Colonic mucosa (tissue), 4 donors: ENCODE measurements at places on chromosomes 3 and 15.

GRCh38 chr3:133400006-133400515 is at the start of gene BFSP2:
Gene BFSP2, plus strand, starts transcription at chr3:133400056. Its CDS starts 28 bp downstream, at chr3:133400084.
- DNase-seq = no peak

- DNase-seq = no peak
These were observed 11.9 kb downstream of the CX3CR1 start for GRCh38 chr3:39267631-39268548.

DNA sequence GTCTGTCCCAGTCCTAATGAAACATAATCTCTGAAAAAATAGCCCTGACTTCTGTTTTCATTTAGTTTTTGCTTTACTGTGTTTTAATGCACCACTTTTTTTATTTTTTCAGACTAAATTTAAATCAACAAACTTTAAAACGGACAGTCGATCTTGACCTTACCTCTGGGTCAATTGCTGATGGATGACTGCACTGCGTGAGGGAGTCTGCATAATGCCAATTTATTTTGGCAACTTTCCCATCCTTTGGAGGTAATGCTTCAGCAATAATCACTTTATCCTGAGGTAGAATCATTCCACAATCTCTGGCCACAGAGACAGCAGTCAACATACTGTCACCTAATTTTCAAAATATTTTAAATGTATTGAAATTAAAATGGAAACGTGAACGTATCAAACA is 32.5 kb upstream of the GP5 start:
- DNase-seq = no peak

GRCh38 chr15:89352476-89352875 is 17.9 kb upstream of the POLG start:
- DNase-seq = no peak

GRCh38 chr3:190673148-190673547 is 159.3 kb downstream of the IL1RAP start:
- no peak for DNase-seq

- no peak for DNase-seq
These were observed 544.1 kb upstream of the MDFIC2 start for GRCh38 chr3:70856414-70857162.

DNA sequence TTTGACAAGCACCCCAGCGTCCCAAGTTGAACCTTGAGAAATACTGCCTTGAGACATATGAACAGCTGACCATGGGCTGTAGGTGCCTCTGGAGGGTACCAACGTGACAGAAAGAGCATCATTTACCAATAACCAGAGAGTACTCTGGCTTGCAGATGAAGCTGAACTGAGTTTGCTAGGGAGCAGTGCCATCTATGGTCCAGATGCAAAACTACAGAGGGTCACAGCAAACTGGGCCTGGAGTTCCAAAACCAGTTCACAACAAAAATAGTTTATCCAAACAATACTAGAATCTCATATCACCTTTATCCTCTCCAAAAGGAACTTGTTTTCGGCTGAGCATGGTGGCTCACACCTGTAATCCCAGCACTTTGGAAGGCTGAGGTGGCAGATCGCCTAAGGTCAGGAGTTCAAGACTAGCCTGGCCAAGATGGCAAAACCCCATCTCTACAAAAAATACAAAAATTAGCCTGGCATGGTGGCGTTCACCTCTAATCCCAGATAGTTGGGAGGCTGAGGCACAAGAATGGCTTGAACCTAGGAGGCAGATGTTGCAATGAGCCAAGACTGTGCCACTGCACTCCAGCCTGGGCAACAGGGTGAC is 69.3 kb downstream of the CHAC1 start:
- DNase-seq = peak; percentile 43

- DNase-seq = no peak
These were observed 183.3 kb upstream of the DCBLD2 start for GRCh38 chr3:99084826-99085225.

DNA sequence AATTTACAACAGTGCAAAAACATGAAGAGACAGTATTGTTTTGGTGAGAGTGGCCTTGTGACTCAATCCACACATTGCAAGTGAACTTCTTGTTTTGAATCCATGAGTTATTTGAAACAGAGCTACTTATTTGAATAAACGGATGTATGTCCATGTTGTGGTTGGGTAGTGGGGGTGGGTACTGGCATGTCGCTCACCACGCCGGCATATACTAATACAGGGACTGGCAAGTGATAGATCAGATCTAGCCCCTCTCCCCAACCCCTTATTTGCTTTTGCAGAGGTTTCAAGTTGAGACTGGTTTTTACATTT is 83.8 kb downstream of the EDEM1 start:
- DNase-seq = no peak

DNA sequence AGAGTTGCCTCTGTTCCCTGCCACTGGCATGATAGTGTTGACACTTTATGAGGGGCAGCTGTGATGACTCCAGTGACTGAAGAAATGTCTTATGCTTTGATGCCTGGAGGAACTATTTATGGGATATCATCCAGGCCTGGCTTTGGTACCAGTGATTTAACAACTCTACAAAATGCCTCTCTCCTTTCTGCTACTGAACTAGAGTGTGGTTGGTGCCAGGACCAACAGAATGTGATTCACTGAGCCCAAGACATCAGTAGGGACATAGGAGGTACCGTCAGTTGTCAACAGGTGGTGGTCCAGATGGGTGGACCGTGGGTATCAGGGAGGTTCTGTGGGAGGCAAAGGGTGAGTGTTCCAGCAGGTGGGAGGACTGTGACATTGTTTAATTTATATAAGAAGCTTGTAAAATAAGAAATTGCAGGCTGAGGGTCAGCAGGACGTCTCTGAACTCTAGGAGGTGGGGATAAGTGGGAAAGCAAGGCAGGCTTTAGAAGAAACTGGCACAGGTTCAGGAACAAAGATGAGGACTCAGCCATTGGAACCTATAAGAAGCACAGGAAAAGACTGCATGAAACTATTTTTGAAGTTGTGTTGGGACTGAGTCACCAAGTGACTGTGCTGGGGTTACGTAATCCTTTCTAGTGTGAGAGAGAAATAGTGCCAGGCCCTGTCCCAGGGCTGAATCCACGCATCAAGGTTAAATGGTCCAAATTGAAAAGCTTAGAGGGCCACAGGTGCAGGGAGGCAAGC is 28.5 kb upstream of the SLC7A14 start:
- DNase-seq = no peak

- no peak for DNase-seq
These were observed 25.1 kb downstream of the MCTP2 start for GRCh38 chr15:94256511-94256910.

GRCh38 chr15:68900027-68900426 is 30.3 kb upstream of the SPESP1 start:
- DNase-seq = no peak

GRCh38 chr3:49801160-49801559 is 1.5 kb upstream of the CDHR4 start:
- no peak for DNase-seq

DNA sequence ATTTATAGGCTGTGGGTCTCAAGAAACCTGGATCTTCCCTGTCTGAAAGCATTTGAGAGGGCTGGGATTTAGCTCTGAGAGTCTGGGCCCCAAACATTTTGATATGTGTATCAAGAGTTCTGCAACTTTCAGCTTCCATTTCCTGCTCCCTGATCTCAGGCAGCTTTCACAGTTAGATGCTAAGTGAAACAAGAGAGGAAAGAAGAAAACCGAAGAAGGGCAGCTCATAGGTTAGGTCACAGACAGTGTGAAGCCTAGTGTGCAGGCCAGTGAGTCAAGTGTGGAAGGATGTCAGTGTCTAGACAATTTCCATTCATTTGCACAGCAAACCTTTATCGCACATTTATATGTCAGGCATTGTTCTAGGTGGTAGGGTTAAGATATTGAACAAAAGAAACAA is 173.6 kb upstream of the PROK2 start:
- no peak for DNase-seq

DNA sequence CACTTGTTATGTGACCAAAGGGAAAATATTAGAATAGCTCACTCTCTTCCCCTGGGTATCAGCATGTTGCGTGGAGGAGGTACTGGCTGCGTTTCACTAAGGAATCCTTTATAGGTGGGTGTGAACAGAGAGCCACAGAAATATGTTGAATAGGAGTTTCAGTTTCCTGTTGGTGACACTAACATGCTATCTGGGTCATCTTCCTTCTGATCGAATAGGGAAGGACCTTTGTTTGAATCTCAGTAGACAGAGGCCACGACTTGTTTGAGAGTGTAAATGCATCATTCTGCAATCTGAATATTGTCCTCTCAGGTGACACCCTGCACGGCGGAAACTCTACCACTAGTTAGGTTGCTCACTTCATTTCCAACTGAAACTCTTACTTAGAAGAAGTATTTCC is 157.9 kb upstream of the SLC2A2 start:
- no peak for DNase-seq

GRCh38 chr15:48544778-48545177 is 100.7 kb downstream of the FBN1 start:
- no peak for DNase-seq

DNA sequence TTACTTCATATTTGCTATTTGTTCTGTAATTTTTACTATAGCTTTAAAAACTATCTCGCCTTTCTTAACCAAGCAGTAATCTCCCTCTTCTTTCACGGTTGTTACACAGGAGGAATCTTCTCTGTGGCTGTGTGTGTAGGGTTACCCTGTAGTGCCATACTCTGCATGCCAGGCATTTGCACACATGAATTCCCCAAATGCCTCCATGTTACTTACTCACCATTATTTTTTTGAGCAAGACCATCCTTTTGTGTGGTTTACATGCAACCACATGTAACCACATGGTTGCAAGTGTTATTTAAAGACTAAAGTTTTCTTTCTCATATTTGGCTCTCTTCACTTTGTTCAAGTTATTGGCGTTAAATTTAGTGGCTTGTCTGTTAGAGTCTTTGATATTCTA is 45.5 kb downstream of the HPS3 start:
- DNase-seq = no peak

- DNase-seq = no peak
These were observed 1.3 kb upstream of the CPA3 start for GRCh38 chr3:148863814-148864213.

GRCh38 chr3:71778353-71778752 is 6.6 kb downstream of the PROK2 start:
- DNase-seq = no peak

GRCh38 chr15:64216730-64217428 is 54.1 kb upstream of the PPIB start:
- DNase-seq = no peak

DNA sequence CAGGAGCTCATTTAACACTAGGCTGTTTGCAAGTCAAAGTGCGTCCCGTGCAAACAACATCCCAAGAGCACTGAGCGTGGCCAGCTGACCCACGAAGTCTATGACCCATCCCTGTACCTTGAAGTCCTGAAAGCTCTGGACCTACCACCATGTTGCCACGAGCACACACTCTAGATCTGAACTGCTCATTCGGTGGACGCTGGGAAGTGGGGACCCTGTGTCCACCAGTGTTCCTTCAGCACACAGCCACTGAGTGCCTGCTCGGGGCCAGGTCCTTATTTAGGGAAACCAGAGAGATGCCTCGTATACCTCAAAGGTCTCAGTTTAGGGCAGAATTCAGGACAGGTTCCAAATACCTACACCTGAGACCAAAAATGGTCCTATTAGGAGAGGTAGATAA is 236.9 kb downstream of the XXYLT1 start:
- DNase-seq = no peak

- DNase-seq = no peak
These were observed 25.4 kb downstream of the PXK start for GRCh38 chr3:58358092-58358491.

DNA sequence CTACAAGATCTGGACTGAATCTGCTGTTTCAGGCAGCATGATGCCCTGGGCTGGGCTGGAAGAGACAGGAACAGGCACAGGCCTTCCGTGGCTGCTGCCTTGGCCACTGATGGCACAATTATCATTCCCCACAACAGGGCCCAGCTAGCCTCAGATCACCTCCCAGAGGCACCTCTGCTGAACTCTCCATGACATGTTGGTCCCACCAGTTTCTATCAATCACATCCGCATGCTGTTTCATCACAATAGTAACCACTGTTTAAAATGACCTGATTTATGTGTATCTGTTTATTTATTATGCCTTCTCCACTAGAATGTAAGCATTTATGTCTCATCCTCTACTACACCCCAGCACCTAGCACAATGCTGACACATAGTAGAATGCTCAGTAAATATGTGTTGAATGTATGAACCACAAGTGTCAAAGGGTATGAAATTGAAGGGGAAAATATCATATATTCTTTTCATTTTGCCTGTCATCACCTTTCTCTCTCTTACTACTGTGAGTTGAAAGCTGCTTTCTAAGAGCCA is 32.7 kb upstream of the ZBTB38 start:
- DNase-seq = no peak

- DNase-seq = no peak
These were observed 4.1 kb downstream of the CELF6 start for GRCh38 chr15:72315706-72316370.

DNA sequence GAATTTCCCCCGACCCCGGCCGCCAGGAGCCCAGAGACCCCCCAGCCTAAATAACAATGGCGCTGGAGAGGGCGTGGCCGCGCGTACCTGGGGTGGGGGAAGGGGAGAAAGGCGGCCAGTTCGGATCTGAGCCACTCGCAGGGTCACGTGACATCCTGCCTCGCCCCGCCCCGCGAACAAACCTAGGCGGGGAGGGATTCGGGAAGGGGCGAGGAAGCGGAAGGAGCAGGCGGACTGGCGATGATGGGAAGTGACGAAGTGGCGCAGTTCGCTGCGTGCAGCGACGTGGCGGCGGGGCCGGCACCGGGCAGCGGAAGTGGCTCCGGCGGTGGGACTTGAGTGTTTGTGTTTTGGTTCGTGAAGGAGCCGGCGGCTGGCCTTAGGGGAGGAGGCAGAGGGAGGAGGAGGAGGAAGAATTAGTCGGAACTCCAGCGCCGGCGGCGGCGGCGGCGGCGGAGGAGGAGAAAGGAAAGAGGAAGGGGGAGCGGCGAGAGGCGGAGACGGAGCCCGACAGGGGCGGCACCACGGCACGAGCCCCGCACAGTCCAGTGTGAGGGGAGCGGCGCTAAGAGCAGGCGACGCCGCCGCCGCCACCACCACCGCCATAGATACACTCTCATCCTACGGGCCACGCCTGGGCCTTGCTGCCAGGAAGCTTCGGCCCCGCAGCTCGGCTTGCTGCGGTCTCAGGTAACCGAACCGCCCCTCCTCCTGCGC is at the start of gene RAB5A:
TSS of gene RAB5A (plus strand) at position 266 of the 717 bp plus-strand sequence. CDS start 3,802 bp downstream, outside the sequence.
- peak; percentile 99 for DNase-seq

GRCh38 chr3:82293867-82294266 is 532.4 kb upstream of the GBE1 start:
- DNase-seq = no peak

DNA sequence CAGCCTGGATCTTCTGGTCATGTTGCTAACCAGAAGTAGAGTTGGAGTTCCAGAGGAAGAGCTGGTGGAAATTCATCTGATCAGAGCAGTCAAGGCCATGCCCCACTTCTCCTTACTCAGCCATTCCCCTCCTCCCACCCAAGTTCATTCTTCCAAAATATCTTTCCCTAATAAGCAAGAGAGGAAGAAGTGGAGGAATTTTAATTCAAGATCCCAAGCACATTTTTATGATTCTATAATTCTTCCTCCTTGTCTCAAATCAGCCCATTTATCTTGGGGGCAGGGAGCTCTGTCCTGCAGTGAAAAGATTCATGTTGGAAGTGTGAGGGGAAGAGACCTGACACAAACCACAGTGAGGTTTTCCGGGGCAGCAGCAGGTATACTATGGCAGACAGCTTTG is 85.0 kb upstream of the GALNT15 start:
- DNase-seq = no peak
